Stimulated activated CD8-positive, alpha-beta memory T cell treated with anti-CD3 and anti-CD28 coated beads, Interleukin-4, amount 100 ng/mL, for 24 hours (primary cell): ENCODE measurements at places on chromosomes 7 and 10.

DNA sequence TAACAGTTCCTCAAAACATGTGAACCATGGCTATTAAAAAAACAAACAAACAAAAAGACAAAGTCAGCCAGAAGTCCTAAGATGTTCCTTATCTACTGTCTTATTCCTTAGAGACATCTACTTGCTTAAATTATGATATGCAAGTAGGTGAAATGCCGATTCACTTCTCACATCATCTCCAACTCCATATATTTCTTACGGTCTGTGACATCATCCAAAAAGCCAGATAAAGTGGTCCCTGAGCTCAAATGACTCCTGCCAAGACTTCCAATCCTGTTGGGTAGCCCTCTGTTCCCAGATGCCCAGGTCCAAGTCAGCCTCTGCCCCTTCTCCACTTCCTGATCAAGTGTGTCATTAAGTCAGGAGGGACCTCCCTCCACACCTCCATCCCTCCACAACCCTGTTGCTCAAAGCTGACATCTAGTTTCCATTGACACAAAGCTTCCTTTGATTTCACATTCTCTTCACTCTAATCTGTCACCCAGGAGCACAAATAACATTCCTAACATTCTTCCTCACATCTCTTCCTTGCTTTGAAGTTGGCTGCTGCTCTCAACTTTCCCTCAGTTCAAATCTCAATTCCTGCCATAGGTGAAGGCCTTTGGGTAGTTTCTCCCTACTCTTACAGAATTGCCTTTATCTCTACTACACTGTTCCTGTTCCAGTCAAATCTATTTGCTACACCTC lies 56.1 kb upstream of the PDLIM1 start:
- no peak for DNase-seq

DNA sequence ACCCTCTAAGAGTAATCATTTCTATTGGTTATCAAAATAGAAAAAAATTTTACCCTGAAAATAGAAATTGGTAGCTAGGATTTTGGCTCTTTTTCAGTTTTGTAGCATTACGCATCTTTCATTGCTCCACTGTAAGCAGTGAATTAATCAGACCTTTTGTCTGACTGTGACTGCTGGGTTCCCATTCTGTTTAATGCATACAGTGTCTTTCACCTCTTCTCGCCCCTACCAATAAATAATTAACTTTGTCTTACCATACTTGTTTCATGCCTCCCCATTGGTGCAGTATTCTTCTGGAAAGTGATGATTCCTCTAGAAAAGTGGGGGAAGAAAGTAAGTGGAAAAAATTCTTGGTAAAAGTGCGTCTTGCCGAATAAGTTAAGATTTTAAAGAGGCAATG lies 73.2 kb downstream of the AP3M1 start:
- DNase-seq, result no peak

GRCh38 chr7:29274146-29275017 lies 79.8 kb downstream of the CHN2 start:
- no peak for DNase-seq

- no peak for DNase-seq
Observed at GRCh38 chr10:9910446-9910845, 1107.2 kb upstream of the CELF2 start.

DNA sequence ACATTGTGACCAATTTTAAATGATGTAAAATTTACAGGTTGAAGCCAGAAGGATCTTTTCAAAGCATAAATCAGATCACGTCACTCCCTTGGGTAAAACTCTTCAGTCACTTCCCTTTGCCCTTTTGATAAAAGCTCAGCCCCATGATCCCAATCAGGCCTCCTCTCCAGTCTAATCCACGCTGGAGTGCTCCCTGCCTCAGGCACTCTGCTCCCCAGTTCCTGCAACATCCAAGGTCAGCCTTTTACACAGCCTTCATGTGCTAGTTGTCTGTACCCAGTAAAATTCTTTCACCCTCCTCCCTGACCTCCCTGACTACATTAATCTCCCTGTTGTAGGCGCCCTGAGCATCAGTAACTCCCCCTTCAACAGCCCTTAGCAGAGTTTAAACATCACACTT lies 14.1 kb downstream of the ELMO1 start:
- no peak for DNase-seq

DNA sequence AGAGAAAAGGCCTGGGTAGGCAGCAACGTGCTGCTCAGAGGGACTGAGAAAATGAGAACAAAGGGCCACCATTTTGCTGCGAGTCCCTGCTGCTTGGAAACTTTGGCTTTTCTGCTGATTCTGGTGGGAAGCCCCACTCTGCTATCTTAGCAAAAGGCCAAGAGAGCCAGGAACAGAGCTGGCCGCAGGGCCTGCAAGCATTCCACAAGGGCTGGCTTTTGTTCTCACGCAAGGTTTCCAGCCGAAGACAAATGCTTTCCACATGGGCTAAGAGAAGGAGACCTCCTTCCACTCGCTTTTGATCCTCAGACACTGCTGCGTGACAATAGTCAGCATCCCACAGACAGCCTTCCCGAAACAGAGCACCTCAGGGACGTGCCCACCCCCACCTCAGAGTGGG lies 163.1 kb downstream of the ARHGAP12 start:
- DNase-seq, result no peak
